ENCODE measurements at places on chromosomes 1 and 21.

DNA sequence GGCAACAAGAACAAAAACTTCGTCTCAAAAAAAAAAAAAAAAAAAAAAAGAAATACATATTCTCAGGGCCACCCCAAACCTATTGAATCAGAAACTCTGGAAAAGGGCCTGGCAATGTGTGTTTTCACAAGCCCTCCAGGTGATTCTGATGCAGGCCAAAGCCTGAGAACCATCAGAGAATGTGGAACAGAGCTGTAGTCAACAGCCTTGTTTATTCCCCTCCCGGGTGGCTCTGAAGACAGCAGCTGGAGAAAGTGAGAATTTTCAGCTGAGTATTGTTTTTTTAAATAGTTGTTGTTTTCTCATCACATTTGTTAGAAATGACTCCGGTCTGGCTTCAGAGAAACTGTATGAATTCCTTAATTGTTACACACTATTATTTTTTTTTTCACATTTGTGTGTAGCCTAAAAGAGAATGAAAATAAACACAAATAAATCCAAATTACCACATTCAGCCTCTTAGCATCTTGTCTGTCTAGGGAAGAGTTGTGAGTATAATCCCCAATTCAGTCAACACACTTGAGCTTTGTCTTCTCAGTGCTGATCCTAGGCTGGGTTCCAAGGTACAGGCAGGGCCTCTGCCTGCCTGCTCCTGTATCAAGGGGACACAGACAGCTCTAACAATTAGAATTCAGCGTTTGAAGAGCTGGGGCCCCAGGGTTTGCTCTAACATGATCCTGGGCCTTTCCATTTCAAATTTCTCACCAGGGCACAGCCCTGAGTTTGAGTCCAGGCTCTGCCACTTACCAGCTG, 6.6 kb upstream of the AZIN2 start:
- DNase-seq, result no peak

DNA sequence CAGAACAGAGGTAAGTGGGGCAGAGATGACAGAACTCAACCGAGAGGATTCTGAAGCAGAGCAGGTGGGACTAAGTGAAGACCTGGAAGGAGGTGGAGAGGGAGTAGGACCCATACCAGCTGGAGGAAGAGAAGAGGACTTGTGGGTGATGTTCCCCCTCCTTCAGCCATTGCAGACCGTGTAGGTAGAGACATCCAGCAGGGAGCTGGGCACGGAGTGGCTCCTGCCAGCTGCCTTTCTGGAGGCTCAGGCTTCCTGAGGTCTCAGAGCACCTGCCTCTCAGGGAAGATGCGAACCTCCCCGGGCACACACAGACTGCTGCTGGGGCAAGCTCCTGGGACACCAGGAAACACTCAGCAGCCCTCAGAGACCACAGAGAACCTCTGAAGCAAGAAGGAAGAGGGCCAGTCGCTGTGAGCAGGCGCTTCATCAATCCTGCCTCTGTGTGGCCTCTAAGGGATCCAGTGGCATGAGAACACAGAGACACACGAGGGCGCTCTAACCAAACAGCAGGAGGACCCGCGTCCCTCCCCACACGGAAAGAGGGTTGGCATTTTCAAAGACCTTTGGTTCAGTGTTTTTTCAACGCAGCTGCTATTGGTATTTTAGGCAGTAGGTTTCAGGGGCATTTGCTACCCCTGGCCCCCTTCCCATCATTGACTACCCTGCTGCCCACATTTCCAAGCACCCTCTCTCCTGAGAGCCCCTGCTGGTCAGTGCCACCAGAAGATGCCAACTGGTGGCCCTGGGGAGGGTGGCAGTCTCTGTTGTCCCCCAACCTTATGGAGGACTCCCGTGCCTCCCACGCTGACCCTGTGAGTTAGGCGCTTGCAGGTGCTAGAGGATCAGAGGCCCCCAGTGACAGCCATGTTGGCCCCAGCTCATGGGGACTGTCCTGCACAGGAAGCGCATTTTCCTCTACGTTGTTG, 89.6 kb upstream of the EDN2 start:
- peak; percentile 87 for DNase-seq

DNA sequence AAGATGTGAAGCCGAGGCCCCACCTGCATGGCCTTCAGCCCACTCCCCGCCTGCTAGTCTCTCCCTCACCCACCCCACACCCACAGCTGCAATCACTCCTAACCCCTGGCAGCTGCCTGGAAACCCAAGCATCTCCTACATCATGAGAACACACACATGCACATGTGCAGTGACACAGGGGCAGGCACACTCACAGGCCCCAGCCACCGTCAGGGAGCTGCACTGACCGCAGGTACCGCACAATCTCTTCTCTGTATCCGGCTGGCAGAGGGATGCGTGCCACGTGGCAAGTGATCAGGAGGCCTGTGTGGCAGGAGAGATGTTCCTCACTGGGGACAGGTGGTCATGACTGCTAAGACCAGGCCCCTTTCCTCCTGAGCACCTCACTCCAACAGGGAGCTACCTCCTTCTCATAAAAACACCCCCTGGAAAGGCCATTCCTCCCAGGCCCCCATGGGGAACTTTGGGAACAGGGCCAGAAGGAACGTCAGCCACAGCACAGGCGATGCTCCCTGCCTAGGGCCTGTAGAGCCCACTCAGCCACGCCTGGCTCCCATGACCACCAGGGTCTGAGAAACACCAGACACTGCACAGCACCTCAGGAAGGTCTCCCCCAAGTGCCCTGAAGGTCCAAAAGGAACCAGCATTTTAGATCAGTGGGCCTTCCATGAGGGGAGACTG, 6.0 kb downstream of the LSS start:
- peak; percentile 21 for DNase-seq

GRCh38 chr1:109474697-109475096, 8.4 kb downstream of the SYPL2 start:
- DNase-seq, result no peak

DNA sequence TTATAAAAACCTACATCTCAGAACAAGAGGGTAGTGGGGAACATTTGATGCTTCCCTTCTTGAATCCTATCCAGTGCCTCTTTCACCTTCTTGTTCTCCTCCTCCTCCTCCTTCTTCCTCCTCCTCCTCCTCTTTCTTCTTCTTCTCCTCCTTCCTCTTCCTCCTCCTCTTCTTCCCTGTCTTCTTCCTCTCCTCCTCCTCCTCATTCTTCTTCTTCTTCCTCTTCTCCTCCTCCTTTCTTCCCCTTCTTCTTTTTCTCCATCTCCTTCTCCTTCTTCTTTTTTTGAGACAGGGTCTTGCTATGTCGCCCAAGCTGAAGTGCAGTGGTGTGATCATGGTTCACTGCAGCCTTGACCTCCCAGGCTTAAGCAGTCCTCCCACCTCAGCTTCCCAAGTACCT, 31.9 kb downstream of the SLC35F3 start:
- DNase-seq, result no peak
